ENCODE measurements at places on chromosomes 4 and X. TPM values are rescaled to one million over a fixed set of nuclear protein-coding genes. Genes with fewer than 3 reads are reported as not detected.

DNA sequence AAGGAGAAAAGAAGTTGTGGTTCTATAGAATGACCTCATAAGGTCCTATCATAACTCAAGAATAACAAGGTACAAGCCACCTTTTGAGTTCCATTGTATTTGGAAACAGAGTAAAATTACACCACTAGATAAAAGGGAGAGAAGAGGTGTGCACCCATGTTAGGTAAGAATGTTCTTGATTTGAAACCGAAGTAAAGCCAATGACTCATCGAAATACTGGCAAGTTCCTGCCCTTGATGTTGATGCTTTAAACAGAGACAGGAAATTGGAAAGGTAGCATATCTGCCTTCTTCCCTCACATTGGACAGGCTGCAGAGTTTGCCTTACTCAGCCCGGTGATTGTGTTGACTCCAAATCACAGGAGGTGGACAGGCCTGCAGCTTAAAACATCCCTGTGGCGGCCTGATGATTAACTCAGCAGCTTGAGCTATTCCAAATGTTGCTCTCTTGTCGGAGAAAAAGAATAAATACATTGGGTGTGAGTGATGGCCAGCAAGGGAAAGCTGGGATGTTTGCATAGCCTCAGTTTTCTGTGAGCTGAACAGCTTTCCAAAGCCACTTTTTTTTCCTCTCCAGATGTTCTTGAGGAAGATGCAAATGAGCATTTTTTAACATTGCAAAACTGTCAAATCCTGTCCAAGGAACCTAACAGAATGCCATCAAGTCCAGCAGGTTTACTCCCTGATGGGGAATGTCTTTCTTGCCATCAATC, 321.1 kb downstream of the NKX6-1 start:
- H3K4me3 ChIP-seq = no peak overlapping the region
- H3K36me3 ChIP-seq = no peaks in the 10 kb centered on the region
- no peaks in the 10 kb centered on the region for H3K4me1 ChIP-seq
- H3K27me3 ChIP-seq = no peaks in the 10 kb centered on the region
- no peak overlapping the region for H3K27ac ChIP-seq

DNA sequence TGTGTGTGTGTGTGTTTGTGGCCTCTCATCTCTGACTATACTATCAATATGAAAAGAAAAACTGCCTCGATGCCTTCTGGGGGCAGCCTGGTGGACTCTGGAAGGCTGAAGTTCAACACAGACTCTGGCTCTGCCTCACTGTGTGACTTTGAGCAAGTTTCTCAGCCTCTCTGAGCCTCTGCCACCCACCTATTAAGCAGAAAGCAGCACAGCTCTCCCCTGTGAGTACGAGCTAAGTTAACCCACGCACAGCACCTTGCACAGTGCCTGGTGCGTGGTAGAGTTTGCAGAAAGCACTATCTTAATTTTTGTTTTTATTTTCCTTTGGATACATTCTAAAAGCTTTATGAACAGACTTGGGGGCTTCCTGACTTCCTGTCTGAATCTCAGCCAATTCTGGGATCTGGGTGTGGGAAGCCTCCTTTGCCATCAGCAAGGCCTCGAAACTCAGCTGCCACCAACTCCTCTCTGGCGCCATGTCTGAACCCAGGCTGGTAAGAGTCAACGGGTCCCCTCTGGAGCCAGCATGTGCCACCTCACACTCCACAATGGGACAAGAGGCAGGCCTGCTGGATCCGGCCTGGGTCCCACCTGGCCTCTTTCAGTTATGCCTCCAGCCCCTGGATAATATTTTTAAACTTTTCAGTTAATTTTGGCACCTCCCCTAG, 57.3 kb downstream of the JAKMIP1 start:
- no peak overlapping the region for H3K4me3 ChIP-seq
- H3K27ac ChIP-seq = no peak overlapping the region
- H3K27me3 ChIP-seq = no peaks in the 10 kb centered on the region
- no peak for DNase-seq
- H3K36me3 ChIP-seq = no peaks in the 10 kb centered on the region
- H3K4me1 ChIP-seq = no peaks in the 10 kb centered on the region

DNA sequence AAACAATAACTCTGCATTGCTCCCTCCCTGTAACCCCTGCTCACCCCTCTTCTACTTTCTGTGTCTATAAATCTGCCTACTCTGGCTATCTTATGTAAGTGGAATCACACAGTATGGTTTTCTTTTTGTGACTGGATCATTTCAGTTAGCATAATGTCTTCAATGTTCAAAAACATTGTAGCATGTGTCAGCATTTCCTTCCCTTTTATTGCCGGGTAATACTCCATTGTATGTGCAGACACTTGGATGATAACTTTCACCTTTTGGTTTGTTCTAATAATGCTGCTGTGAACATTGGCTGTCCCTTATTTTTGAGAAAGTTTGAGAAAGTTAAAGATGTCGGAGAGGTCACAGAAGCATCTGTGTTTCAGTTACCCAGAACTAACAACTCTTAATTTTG, 60.6 kb upstream of the TLR2 start:
- no peaks in the 10 kb centered on the region for H3K27me3 ChIP-seq
- no peak for DNase-seq
- H3K4me3 ChIP-seq = no peak overlapping the region
- H3K27ac ChIP-seq = no peak overlapping the region
- H3K4me1 ChIP-seq = no peaks in the 10 kb centered on the region

GRCh38 chr4:22237155-22237751, 278.6 kb downstream of the ADGRA3 start:
- H3K4me1 ChIP-seq = no peaks in the 10 kb centered on the region
- no peaks in the 10 kb centered on the region for H3K36me3 ChIP-seq
- no peaks in the 10 kb centered on the region for H3K27me3 ChIP-seq
- no peak for DNase-seq

DNA sequence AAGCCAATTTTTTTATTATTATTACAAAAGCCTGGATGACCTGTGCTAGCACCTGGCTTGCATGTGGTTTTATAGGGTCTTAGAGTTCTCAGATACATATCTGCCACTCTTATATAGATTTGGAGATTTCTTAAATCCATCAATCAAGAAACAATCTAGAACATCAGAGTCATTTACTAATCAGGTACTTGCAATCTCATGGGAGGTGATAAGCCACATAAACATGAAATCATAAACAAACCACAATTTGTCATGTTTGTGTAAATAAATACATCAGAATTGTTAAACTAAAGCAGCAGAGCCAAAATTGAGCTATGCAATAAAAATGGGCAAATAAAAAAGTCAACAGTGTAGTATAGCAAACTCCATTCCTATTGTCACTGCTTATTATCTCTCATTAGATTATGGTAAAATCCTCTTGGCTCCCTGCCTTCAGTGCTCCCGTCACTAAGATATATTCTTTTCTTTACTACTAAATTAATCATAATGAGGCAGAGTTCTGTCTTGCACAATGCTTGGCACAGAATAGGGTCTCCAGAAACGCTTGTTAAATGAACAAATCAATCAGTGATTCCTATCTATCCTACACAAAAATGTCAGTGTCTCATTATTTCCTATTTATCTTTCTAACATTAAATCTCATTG, 108.7 kb upstream of the TTC29 start:
- no peak overlapping the region for H3K27ac ChIP-seq
- H3K4me1 ChIP-seq = peaks cover 5% of the 10 kb centered on the region
- no peak for DNase-seq
- H3K4me3 ChIP-seq = no peak overlapping the region
- H3K27me3 ChIP-seq = no peaks in the 10 kb centered on the region

The ZDHHC9 gene
- 13.6 TPM for total RNA-seq

The SPOCK3 gene
- not detected for total RNA-seq
